GDM1 (cell line): ENCODE measurements at places on chromosomes 13 and 19.

DNA sequence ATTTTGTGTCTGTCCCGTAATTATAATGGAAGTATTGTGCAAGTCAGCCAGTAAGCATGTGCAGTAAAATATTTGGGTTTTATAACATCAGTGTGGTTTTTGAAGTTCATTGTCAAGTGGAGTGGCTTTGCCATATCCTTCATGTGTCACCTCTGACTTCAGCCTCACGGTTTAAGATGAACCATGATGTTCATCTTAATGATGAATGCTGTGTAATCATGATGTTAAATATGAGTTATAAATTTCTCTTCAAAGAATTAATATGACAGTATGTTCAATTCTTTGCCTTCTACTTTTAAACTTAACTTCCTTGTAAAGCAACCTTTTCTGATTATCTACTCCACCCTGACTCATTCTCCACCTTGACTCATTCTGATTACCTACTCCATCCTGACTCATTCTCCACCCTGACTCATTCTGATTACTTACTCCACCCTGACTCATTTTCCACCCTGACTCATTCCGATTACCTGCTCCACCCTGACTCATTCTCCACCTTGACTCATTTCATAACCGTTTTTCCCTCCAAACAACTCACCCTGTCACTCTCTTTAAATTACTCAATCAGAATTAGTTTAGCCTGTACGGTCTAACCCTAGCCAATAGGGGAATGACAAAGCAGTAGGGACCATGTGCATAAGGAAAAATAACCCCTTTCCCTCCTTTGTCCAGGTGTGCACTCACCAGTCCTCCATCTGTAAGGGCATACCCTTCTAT lies 50.3 kb upstream of the ANKRD10 start:
- no peak for DNase-seq

DNA sequence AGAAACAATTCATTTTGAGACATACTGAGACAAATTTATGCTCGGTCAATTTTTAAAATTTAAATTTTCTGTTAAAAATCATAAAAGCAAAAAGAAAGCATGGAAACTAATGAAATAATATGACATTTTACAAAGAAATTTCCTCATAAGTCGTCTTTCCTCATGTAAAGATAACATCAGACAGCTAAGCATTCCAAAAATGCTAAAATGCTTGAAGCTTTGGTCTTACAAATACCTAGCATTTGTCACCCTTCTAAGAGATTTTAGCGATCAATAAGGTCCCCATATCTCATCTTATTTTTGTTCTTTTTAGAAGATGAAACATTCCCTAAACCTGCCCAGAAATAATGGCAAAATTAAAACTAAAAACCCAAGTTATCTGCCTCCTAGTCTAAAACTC lies 68.5 kb upstream of the FREM2 start:
- no peak for DNase-seq

- DNase-seq = no peak
These were observed 1.3 kb downstream of the TNFSF14 start for GRCh38 chr19:6668691-6669090.

- DNase-seq = no peak
These were observed 14.5 kb downstream of the RFX2 start for GRCh38 chr19:6095760-6096159.

GRCh38 chr13:21080593-21080891 lies 19.2 kb upstream of the LATS2 start:
- DNase-seq = no peak

GRCh38 chr13:37456506-37456905 lies 142.1 kb downstream of the POSTN start:
- no peak for DNase-seq

- DNase-seq = no peak
These were observed 67.8 kb downstream of the RASA3 start for GRCh38 chr13:114064450-114065140.

DNA sequence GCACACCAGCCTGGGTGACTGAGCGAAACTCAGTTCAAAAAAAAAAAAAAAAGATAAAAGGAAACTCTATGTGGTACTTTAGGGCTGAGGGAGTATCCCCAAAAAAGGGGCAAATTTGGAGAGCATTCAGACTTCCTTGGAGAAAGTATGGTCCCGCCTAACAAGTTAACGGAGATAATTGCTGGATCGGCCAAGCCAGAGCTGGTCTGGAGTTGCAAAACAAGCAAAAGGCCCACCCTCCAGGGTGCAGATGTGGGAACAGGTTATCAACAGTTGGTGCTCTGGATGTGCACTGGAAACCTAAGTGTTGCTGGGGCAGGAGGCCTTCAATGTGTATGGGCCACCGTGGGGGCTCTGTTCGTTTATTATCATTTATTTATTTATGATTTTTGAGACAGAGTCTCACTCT lies 2.8 kb downstream of the IQCN start:
- no peak for DNase-seq

GRCh38 chr19:30065680-30066606 lies 123.9 kb downstream of the URI1 start:
- no peak for DNase-seq
